Motor neuron (in vitro differentiated cells): ENCODE measurements at places on chromosomes 6 and 20. TPM values are rescaled to one million over a fixed set of nuclear protein-coding genes. Genes with fewer than 3 reads are reported as not detected.

The CD40 gene
- 3.1 and 4.8 TPM in 2 replicates for total RNA-seq

The TP53TG5 gene
- 1.5 and 2.6 TPM in 2 replicates for total RNA-seq

The KCNG1 gene
- total RNA-seq = 0.76 and 3.1 TPM in 2 replicates

The C6orf15 gene
- 0.32 and 0.56 TPM in 2 replicates for total RNA-seq

The CAP2 gene
- 9.7 and 10.3 TPM in 2 replicates for total RNA-seq

The IMPG1 gene
- total RNA-seq = 0.26 and 0.56 TPM in 2 replicates

The SEL1L2 gene
- not detected in 2 replicates for total RNA-seq

The BPIFA1 gene
- not detected in 2 replicates for total RNA-seq

The MYLK4 gene
- total RNA-seq = 1.2 and 1.4 TPM in 2 replicates

The CLDN20 gene
- total RNA-seq = 2.7 and 3.7 TPM in 2 replicates

The CD24 gene
- 929 and 936 TPM in 2 replicates for total RNA-seq

The LY86 gene
- not detected in 2 replicates for total RNA-seq

The SYCP2 gene
- total RNA-seq = 6.5 and 10.1 TPM in 2 replicates

The BNIP5 gene
- total RNA-seq = 0.45 and 0.85 TPM in 2 replicates

The PI16 gene
- total RNA-seq = 0.06 and 0.27 TPM in 2 replicates

The SLPI gene
- total RNA-seq = 4.1 and 4.9 TPM in 2 replicates
